ENCODE measurements at places on chromosomes 13 and 19.

GRCh38 chr13:24052547-24053518, 107.7 kb upstream of the SPATA13 start:
- no peak for DNase-seq

DNA sequence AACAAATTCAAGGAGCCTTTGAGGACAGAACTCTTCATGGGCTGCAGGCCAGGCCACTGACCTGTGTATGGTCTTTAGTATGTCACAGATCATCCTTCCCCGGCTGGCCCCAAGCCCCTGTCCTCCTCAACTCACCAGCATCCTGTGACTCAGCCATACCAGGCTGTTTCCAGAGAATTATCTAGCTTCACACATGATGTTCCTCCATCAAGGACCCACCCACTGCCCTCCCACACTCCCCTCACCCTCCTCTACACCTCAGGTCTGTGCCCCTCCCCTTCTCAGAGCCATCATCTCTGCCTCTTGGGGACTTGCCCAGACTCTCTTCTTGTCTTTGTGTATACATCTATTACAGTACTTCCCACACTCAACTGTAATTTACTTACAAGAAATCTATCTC, 14.7 kb downstream of the DCT start:
- no peak for DNase-seq

- DNase-seq = no peak
Measured at GRCh38 chr13:60933638-60934037, 482.0 kb downstream of the PCDH20 start.

DNA sequence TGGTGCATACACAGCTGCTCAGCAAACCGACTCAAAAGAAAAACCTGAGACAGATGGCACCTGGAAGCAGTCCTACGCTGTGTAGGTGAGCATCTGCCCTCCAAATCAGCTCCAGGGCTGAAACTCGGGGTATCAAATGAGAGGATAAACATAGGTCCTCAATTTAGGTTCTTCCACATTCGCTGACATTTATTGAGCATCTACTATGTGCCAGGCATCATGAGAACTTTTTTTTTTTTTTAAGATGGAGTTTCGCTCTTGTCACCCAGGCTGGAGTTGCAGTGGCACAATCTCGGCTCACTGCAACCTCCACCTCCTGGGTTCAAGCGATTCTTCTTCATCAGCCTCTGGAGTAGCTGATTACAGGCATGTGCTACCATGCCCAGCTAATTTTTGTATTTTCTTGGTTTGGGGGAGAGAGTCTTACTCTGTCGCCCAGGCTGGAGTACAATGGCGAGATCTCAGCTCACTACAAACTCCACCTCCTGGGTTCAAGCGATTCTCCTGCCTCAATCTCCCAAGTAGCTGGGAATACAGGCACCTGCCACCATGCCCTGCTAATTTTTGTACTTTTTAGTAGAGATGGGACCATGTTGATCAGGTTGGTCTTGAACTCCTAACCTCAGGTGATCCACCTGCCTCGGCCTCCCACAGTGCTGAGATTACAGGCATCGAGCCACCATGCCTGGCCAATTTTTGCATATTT, 13.4 kb downstream of the QPCTL start:
- DNase-seq = no peak

- DNase-seq = no peak
Measured at GRCh38 chr13:112773601-112774447, 84.0 kb downstream of the ATP11A start.

- DNase-seq = no peak
Measured at GRCh38 chr13:98629055-98629454, 52.1 kb upstream of the STK24 start.

GRCh38 chr19:46974181-46974580, 45.5 kb upstream of the NPAS1 start:
- no peak for DNase-seq

GRCh38 chr13:93316841-93317240, 90.2 kb downstream of the GPC6 start:
- no peak for DNase-seq

DNA sequence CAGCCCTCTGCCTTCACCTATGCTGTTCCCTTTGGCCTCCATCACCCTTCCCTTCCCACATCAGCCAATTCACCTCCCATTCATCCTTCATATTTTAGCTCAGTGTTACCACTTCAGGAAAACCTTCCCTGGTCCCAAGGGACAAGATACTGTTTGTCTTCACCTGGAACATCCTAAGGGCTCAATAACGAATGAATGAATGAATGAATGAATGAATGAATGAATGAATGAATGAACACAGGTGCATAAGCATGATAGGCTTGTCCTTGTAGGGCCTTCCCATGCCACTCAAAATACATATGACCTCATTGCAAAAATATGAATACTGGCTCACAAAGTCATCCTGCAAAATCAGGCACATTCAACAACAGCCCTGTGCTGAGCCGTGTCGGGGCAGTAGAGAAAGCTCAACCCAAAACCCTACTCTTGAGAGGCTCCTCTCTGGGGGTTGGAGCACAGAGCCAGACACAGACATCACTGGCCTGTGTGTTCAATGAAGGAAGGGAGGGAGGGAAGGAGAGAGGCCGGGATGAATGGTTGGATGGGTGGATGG, 33.7 kb upstream of the TPM4 start:
- DNase-seq = no peak
